Muscle of leg (tissue), 16 donors: ENCODE measurements at places on chromosomes 3 and 15. TPM values are rescaled to one million over a fixed set of nuclear protein-coding genes. Genes with fewer than 3 reads are reported as not detected.

The KLHL6 gene
- total RNA-seq = 1.5 TPM

The TGM4 gene
- total RNA-seq = not detected

The MYL3 gene
- total RNA-seq = 107 TPM

The GPR62 gene
- 0.13 TPM for total RNA-seq

The B3GALNT1 gene
- 20.4 TPM for total RNA-seq

The PROS1 gene
- total RNA-seq = 22.5 TPM

The ACAD9 gene
- total RNA-seq = 25.6 TPM

The PSTPIP1 gene
- 2.3 TPM for total RNA-seq

DNA sequence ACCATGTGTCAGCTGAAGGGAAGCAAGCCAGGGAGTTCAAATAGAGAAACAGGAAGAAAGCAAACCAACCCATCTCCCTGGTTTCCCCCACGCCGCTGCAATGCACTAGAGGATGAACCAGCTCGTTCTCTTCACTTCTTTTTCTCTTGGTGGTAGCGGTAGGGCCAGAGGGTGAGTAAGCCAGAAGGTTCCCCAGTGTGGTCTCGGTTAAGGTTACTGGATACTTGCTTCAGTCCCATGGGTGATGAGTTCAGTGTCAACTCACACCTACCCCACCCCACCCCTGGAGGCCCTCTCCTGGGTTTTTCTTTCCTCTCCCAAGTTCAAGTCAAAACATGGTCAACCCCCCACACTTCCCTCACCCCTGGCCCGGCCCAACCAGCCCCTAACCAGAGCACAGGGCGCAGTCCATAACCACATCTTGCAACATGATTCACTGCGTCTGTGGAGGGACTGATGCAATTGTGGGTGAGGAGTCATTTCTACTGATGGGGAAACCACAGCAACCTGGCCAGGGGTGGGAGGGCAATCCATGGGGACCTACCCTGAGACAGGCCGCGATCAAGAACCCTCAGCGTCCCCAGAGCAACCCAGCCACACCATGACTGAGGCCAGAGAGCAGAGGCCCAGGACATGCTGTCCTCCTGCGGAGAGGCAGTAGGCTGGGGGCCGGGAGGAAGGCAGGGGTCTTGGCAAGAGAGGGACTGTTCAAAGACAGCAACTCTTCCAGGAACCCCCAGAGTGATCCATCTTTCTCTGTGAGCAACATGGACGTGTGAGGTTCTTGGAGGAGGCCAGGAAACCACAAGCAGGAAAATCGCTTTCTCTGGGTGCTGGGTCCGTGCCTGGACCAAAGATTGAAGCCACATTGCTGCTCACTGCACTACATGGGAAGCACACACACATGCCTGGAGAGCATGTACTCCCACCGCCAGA lies 276.6 kb downstream of the UACA start:
- DNase-seq = no peak

DNA sequence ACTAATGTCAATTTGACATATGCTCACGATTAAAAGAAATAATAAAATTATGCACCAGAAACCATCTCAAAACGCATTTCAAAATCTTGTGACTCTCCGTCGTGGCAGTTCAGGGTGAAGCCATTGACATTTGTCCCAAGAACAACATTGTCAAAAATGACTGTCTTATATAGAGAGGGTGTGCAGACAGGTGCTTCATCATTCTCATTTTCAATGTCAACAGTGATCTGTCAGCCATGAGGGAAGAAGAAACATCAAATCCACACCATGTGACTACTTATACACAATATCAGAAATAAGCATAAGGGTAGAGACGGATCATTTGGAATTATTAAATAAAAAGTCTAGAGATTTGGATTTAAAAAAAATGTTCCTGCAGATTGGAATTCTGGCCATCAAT lies 65.1 kb upstream of the C3orf49 start:
- DNase-seq = no peak

GRCh38 chr3:112302881-112303763 lies 9.1 kb upstream of the SLC9C1 start:
- DNase-seq = peak; percentile 54

- no peak for DNase-seq
Measured at GRCh38 chr3:195033531-195034091, 237.3 kb downstream of the XXYLT1 start.

GRCh38 chr3:34075975-34076374 lies 277.5 kb downstream of the PDCD6IP start:
- DNase-seq = no peak

DNA sequence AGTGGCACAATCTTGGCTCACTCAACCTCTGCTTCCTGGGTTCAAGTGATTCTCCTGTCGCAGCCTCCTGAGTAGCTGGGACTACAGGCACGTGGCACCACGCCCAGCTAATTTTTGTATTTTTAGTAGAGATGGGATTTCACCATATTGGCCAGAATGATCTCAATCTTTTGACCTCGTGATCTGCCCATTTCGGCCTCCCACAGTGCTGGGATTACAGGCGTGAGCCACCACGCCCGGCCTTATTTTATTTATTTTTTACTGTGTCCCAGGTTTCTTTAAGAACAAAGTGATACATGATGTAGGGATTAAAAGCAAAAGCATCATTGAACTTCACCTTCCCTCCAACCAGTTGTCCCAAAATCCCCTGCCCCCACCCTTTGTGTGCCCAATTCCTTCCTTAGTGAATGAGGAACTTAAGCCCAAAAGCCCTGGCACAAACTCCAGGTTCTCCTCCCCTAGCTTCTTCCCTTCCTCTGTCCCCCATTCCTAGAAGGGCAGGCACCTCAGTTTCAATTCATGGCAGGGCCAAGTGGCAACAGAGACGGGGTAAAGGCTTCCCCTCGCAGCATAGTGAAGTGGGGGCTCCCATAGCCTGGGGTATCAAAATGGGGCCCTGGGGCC lies 23.7 kb upstream of the RPN1 start:
- DNase-seq = no peak

- DNase-seq = no peak
Measured at GRCh38 chr3:105210141-105210540, 156.6 kb upstream of the ALCAM start.

DNA sequence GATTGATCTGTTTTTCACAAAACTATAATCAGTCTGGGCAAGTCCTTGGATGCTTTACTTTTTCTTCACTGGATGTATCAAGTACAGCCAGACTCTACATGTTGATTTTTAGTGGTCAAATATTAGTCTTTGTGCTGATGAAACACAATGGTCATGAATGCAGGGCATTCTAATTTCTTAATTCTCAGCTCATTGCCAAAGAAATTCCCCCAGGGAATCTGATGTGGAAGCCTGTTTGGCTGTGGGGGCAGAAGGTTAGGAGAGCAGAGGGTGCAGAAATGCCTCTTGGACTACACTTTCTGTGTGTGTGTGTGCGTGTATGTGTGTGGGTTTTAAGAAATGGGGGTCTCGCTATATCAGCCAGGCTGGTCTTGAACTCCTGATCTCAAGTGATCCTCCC lies 48.7 kb upstream of the HACD2 start:
- DNase-seq = no peak

DNA sequence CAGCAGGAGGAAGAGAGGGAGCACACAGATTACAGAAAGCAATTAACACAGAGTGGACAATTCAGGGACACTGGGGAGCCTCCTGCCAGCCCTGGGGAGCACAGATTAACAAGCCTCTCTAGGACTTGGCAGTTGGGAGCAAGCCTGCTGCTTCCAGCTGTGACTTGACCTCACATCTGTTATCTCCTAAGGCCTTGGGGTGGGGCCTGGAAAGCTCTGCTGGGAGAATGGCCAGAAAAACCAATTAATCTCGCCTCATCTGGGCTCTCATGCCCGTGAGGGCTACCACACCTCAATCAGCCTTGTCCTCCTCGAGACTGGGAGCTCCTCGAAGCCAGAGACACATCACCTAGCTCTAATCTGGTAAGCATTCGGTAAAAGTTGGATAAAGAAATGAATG lies 39.1 kb downstream of the SEMA5B start:
- peak; percentile 60 for DNase-seq

- no peak for DNase-seq
Measured at GRCh38 chr3:195563317-195563716, 20.2 kb upstream of the PPP1R2 start.

- DNase-seq = no peak
Measured at GRCh38 chr15:23072633-23073032, 33.3 kb upstream of the TUBGCP5 start.

DNA sequence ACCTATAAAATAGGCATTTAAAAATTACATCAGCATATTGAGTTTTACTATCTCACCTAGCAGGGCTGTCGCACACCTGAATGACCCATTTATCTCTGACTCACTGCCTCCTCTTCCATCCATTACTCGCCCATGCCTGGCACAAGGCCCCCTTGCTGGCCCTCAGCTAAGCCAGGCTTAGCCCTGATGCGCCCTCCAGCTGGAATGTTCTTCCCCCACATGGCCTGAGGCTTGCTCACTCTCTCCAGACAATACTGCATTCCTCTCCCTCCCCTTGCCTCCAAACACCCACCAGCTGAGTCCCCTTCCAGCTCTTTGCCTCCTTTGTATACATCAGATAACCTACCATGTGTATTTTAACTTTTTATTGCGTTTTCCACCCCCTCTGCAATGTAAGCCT lies 7.2 kb downstream of the SH3BP5 start:
- peak; percentile 52 for DNase-seq

GRCh38 chr3:10551139-10551538 lies 45.8 kb upstream of the ATP2B2 start:
- no peak for DNase-seq

DNA sequence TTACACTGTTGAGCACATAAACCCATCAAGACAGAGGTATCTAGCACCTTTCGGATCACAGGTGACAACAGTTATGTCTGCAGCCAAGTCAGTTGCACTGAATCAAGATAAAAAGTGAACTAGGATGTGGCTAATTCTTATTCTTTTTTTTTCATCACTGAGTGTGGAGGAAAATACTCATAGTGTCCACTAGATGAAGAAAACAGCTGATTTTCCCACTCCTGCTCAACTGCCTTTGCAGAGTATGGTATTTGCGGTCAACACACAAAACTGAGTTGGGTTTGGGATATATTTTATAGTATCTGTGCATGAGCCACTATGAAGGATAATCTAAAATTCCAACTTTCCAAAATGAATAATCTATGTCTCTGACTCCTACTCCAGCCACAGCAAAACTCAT lies 32.5 kb downstream of the IL17RD start:
- peak; percentile 63 for DNase-seq

- peak; percentile 34 for DNase-seq
Measured at GRCh38 chr3:152381881-152382295, 113.2 kb downstream of the MBNL1 start.

GRCh38 chr3:156368189-156368588 lies 186.7 kb downstream of the SSR3 start:
- no peak for DNase-seq

- DNase-seq = no peak
Measured at GRCh38 chr3:58698246-58698645, 31.7 kb upstream of the FAM3D start.

GRCh38 chr3:24270204-24270691 lies 224.4 kb downstream of the THRB start:
- peak; percentile 38 for DNase-seq

DNA sequence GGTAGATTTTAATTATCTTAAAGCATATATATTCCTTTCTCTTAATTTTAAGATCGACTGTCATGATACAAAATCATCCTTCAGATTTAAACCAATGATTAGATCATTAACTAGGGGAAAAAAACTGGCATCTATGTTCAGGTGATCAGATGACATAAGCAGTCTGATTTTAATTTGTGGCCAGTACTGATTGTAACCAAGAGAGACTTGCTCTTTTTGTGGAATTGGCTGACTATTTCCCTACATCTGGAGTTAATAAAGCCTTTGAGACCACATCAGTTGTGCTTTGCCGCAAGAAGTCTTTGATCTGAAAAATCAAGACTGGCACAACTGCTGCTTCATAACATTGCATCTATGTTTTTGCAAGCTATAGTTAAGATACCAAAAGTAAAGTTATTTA lies 148.4 kb upstream of the CGNL1 start:
- DNase-seq = peak; percentile 85

DNA sequence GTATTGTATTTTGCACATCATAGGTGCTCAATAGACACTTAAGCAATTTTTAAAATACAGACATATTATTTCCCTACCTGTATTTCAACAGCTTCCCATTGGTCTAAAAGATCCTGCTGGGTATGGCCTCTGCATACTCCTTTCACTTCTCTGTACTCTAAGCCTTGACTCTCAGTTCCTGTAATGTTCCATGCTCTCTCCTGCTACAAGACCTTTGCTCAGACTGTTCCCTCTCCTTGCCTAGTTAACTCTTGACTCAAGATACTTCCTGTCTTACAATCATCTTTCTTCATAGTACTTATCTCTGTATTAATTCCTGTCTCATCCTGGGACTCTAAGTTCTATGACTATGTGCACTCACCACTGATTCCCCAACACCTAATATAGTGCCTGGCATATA lies 1.7 kb downstream of the SCN11A start:
- peak; percentile 19 for DNase-seq

DNA sequence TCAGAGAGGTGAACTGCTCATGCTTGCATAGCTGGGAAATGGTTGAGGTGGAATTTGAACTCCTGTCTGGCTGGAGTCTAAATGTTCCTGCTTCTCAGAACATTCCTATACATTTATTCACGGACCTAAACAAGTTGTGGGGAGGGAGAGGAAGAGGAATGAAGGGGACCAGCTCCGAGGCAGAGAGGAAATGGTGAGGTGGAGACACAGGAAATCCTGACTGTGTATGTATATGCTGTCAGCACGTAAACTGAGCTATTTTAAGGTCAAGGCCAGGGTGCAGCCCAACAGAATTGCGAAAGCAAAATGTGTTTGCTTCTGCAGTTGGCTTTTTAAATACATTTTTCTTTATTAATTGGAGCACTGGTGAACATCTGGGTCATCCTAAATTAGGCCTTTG lies 74.1 kb upstream of the POMGNT2 start:
- DNase-seq = peak; percentile 80

DNA sequence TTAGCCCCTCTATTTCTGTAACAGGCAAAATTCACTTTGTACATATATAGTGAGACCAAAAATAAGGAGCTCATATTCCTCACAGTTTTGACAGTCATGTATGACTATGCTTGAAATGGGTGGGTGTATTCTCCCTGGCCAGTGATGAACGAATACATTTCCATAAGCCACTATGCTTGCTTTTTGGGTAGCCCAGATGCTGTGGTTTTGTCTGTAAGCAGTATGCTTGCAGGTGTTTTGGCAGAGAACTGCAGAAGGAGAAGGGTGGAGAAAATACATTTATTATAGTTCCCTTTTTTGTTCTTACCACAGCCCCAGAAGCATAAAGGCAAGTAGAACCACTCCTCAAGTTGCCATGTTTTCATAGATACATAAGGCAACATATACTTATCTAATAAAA lies 131.2 kb downstream of the RBMS3 start:
- no peak for DNase-seq
